ENCODE measurements at places on chromosomes 16 and 17.
A peak's percentile ranks its signal among the peaks of the same experiment; 100 is the strongest.

- no peak for DNase-seq
These were observed 29.5 kb downstream of the NSMCE1 start for GRCh38 chr16:27239026-27239425.

GRCh38 chr16:19274165-19274797 lies 11.2 kb upstream of the CLEC19A start:
- no peak for DNase-seq

- no peak for DNase-seq
These were observed 609.4 kb upstream of the SOX9 start for GRCh38 chr17:71511266-71511995.

DNA sequence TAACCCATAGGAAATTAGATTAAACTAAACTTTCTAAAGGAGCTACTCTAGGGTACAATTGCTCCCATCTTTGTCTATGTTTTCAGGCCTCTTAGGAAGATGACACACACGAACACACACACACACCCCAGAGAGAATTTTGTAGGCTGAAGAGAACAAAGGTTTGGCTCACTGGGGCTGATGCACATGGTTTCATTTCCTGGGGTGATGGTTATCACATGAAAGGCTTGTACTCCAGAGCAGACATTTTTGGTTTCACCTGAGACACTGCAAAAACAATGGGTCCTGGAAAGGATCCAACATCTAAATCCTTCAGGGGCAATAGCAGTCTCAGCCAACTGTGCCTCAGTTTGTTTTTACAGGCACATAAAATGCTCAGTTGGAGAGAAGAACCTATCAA lies 62.8 kb downstream of the GRB7 start:
- peak; percentile 78 for DNase-seq

- no peak for DNase-seq
These were observed 24.9 kb downstream of the MLYCD start for GRCh38 chr16:83923581-83924365.

DNA sequence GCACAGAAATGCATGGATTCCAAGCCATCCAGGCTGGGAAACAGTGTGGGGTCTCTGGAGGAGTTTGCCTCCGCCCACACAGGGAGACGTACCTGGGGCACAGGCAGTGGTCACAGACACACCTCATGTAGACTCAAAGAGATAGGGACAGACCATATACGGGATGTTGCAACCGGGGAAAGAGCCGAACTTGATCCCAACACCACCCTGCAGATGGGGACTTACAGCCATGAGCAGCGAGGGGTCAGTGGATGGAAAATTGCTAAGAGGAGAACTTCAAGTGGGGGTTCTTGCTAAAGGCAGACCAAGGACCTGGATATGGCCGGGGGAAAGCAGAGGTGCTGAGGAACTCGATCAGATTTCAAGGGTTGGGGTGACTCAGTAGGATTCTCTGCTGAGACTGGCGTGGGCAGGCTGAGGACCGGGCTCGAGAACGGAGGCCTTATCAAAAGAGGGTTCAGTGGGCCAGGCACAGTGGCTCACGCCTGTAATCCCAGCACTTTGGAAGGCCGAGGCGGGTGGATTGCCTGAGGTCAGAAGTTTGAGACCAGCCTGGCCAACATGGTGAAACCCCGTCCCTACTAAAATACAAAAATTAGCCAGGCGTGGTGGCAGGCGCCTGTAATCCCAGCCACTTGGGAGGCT lies 12.0 kb upstream of the DNAH17 start:
- no peak for DNase-seq

DNA sequence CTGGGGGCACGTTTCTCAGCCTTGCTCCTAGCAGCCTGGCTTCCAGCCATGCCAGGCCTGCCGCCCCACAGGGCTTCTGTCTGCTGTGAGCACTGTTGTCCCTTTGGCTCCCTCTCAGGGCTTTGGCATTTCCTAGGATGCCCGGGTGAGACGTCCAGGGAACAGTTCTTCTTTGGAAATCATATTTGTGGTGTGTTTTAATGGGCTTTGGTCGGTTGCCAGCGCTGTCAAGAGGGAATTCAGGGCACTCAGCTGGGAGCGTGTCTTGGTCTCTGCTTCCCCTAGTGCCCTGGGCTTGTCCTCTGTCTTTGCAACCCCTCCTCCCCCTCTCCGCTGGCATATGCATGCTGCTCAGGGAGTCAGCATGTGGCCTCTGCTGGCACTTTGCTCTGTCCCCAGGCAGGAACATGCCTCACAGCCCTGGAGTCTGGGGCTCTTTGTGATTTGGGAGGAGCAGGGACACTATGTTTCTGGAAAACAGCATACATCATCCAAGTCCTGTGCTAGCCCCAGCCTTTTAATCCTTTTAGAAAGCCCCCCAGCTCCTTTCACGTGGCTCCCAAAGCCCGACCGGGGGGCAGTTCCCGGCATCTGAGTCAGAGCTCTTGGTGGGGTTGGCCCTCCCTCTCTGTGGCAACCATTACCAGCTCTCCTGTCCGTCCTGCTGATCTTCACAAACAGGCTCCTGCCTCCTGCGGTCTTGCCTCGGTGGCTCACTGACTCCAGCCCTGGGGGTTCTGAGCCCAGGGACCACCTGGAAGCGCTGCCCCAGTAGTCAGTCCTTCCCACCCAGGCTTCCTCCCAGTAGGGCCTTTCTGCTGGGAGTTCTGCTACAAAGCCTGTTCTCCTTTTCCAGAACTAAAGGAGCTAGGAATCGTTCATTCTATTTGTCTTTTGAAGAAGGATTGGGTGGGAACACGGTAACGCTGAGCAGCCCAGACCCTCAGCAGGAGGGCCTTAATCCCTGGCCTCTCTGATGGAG lies 26.7 kb downstream of the SAP30BP start:
- DNase-seq: no peak

- DNase-seq: no peak
These were observed 15.7 kb downstream of the NOL11 start for GRCh38 chr17:67733449-67733848.

GRCh38 chr17:58306131-58306951 lies 22.3 kb downstream of the TSPOAP1 start:
- no peak for DNase-seq

DNA sequence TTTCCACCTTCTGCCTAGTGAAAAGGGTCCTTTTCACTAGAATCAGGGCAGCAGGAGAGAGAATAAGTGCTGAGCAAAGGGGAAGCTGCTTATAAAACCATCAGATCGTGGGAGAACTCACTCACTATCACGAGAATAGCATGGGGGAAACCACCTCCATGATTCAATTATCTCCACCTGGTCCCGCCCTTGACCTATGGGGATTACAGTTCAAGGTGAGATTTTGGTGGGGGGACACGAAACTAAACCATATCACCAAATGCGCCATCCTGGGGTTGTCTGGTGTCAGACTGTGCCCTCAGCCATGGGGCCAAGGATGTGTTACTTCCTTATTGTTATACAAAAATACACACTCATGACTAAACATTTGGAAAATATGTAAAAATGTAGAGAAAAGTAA lies 10.4 kb upstream of the KATNB1 start:
- DNase-seq: no peak

GRCh38 chr17:48569674-48570324 lies 8.4 kb downstream of the HOXB4 start:
- DNase-seq: no peak

- no peak for DNase-seq
These were observed 52.0 kb downstream of the LDHD start for GRCh38 chr16:75064403-75065148.

DNA sequence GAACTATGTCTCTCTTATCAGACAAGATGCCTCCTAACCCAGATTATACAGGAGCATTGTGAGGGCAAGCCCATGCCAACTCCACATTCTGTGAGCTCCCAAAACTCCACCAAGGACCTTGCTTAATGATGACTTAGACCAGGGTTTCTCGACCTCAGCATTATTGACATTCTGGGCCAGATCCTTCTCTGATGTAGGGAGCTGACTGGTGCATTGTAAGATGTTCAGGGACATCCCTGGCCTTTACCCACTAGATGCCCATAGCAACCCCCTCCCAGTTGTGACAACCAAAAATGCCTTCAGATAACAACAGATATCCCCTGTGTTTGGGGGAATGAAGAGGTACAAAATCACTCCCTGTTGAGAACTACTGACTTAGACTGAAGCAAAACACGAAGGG lies 43.6 kb downstream of the HOXB1 start:
- DNase-seq: no peak

DNA sequence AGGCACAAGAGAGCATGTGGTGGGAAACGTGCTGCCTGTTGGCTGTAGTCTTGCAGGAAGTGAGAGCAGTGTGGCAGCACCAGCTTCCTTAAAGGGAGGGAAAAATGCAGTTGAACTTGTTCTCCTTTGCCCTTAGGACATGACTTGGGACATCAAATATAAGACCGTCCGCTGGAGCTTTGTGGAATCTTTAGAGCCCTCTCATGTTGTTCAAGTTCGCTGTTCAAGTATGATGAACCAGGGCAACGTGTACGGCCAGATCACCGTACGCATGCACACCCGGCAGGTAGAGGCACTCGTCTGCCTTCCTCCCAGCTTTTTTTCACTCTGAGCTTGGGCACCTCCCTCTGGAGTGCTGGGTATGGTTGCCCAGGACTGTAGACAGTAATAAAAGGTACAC lies 23.3 kb downstream of the GPR179 start:
- DNase-seq: no peak

DNA sequence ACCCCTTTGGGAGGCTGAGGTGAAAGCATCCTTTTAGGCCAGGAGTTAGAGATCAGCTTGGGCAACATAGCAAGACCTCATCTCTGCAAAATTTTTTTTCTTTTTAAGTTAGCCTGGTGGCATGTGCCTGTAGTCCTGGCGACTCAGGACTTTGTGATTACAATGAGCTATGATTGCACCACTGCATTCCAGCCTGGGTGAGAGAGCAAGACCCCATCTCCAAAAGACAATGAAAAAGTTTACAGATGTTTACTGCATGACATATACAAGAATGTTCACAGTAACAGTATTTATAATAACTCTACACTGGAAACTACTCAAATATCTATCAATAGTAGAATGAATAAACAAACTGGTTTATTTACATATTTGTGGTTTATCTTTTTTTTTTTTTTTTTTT lies 33.1 kb upstream of the CCL22 start:
- no peak for DNase-seq

DNA sequence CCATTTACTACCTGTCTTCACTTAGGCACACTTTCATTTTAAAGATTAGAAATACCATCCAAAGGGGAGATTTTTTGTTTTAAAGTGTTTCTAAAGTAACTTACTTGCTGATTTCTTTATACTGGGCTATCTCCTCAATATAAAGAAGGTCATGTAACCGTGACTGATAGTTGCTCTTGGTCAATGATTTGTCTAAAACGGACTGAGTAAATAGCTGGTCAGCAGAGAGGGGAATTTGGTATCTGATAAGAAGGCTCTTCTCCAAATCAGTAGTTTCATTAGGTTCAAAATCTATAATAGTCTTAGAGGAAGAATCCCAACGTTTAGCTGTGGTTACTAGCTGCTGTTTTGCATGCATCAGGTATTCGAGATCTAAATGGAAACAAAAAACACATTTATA lies 66.4 kb downstream of the HELZ start:
- no peak for DNase-seq

DNA sequence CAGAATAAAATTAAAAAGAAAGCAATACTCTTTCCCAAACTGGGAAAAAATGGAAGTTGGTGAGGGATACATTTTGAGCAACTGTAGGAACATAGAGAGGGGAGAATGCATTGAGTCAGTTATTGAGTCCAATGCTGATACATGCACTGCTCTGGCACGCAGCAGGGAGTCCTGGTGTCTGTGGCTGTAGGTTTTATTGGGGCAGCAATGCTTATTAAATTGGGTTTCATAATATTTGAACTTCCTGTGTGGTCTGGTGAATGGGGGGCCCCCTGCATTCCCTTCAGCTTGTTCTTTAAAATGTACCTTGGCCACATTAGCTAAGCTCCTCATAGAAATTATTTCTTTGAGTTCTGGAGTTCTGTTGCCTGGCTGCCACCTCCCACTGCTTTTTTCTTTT lies 125.2 kb upstream of the ELAC2 start:
- no peak for DNase-seq

GRCh38 chr16:64711026-64711425 lies 410.8 kb downstream of the CDH11 start:
- DNase-seq: no peak

GRCh38 chr17:81398832-81399411 lies 3.7 kb downstream of the BAHCC1 start:
- no peak for DNase-seq

DNA sequence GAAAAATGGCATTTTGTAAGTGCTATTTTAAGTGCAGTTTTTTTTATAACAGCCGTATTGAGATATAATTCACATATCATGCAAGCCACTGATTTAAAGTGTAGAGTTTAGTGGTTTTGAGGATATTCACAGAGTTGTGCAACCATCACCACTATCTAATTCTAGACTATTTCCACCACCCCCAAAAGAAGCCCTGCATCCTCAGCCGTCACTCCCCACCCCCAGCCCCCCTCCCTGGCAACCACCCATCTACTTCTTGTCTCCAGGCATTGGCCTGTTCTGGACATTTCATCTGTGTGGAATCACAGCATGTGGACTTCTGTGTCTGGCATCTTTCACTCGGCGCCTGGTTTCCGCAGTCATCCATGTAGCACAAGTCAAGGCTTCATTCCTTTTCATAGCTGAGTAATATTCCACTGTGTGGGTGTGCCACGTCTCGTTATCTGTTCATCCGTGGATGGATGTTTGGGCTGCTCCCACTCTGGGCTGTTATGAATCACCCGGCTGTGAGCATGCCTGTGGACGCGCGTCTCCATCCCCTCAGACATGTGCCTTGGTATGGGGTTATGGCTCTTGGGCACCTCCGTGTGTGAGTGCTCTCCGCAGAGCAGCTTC lies 138.4 kb upstream of the CIBAR2 start:
- no peak for DNase-seq

DNA sequence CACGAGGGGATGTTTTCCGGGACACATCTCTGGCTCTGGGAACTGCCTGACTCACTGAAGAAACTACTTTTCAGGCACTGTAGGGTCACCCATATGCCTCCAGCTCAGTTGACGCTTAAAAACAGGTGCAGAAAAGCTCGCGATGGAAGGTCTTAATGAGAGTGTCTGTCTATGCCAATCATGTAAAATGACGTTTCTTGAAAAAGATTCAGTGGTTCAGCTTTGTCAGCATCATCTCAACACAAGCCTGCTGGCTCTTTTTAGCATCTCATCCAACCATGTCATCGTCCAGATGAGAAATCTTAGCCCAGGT lies 27.5 kb downstream of the OR1D5 start:
- no peak for DNase-seq

GRCh38 chr16:2341456-2342447 lies 1.2 kb upstream of the ABCA3 start:
- DNase-seq: no peak

- DNase-seq: no peak
These were observed 167.2 kb downstream of the PARN start for GRCh38 chr16:14462811-14463210.

Measured in CD4-positive, alpha-beta T cell treated with Interleukin-15 for 4 hours (primary cell).